ENCODE measurements at places on chromosomes 13 and 19.

- no peak for DNase-seq
Observed at GRCh38 chr13:64457976-64458375, 2772.2 kb downstream of the PCDH9 start.

- DNase-seq: no peak
Observed at GRCh38 chr19:17954401-17954800, 12.5 kb upstream of the KCNN1 start.

DNA sequence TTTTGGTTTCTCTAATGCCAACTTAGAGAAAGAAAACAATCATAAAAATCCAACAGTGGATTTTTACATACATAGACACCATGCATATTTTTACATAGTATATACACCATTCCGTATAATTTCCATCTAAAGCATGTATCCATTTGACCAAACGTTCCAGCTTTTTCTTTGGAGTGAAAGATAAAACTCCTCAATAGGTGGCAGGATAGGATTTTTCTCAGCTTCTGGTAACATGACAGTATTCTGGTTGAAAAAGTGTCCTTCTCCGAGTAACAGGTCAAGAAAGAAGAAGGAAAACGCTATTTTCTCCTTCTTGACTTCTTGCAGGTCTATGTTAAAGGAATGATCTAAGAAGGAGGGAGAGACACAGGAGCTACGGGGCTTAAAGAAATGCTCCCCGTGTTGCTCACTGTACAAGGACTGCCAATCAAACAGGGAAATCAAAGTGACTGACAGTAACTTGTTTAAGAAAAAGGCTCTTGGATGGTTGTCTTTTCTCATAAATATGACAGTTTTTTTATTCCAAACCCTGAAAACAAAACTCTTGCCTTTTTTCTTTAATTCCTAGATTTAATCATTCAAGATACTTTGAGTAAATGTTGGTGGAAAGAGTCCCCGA is 11.5 kb downstream of the FLT1 start:
- DNase-seq: no peak

GRCh38 chr19:677201-677600 is 1.0 kb downstream of the FSTL3 start:
- no peak for DNase-seq

DNA sequence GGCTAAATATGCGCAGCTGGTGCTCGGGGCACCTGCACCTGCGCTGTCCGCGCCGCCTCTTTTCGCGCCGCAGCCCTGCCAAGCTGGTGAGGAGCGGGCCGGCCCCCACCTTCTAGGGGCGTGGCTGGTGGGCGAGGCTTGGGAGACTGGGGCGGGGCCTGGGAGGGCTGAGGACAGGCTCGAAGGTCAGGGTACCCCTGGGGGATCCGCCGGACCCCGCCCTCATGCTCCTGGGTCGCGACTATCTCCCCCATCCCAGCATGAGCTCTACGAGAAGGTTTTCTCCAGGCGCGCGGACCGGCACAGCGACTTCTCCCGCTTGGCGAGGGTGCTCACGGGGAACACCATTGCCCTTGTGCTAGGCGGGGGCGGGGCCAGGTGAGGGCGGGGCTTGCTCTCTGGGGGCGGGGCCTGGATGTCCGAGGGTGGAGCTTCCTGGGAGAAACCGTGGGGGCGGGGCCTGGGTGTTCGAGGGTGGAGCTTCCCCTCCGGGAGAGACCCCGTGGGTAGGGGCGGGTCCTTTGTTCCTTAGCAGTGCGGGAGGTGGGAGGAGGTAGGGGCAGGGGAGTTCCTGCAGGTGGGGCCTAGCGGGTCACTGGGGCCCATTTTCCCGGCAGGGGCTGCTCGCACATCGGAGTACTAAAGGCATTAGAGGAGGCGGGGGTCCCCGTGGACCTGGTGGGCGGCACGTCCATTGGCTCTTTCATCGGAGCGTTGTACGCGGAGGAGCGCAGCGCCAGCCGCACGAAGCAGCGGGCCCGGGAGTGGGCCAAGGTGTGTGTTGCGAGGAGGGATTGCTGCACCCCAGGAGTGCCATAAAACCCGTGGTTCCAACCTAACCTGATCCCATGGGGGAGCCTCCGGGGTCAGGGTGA is 19.7 kb downstream of the PNPLA6 start:
- DNase-seq: no peak

DNA sequence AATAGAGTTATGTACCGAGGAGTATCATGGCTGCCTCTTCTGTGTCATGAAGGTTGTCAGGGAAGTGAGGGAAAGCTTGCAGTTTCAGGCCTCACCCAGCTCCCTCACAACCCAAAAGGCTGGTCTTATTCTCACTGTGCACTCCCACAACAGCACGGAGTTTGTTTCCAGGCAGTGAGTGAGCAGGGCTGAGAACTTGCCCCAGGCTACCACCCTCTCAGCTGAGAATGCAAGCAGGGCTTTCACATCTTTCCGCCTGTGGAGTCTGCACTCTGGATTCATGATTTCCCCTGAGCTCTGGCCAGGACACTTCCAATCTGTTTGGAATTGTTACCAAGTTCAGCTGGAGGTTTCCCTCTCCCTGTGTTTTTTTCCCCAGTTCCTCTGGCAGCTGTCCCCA is 2284.7 kb upstream of the PCDH20 start:
- no peak for DNase-seq

- no peak for DNase-seq
Observed at GRCh38 chr13:73428137-73428536, 369.3 kb downstream of the KLF5 start.

DNA sequence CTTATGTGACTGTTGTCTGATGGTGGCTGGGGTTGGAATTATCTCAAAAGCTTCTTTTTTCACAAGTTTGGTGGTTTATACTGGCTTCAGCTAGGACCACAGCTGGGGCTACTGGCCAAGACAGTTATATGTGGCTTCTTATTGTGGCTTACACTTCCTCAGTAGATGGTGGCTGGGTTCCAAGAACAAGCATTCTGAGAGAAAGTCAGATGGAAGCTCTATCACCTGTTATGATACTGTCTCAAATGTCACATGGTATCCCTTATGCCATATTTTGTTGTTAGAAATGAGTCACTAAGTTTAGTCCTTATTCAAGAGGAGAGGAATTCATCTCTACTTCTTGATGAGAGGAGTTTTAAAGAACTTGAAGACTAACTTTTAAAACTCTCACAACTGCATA is 41.6 kb downstream of the NDFIP2 start:
- no peak for DNase-seq

- DNase-seq: no peak
Observed at GRCh38 chr13:65275838-65276630, 1954.1 kb downstream of the PCDH9 start.

DNA sequence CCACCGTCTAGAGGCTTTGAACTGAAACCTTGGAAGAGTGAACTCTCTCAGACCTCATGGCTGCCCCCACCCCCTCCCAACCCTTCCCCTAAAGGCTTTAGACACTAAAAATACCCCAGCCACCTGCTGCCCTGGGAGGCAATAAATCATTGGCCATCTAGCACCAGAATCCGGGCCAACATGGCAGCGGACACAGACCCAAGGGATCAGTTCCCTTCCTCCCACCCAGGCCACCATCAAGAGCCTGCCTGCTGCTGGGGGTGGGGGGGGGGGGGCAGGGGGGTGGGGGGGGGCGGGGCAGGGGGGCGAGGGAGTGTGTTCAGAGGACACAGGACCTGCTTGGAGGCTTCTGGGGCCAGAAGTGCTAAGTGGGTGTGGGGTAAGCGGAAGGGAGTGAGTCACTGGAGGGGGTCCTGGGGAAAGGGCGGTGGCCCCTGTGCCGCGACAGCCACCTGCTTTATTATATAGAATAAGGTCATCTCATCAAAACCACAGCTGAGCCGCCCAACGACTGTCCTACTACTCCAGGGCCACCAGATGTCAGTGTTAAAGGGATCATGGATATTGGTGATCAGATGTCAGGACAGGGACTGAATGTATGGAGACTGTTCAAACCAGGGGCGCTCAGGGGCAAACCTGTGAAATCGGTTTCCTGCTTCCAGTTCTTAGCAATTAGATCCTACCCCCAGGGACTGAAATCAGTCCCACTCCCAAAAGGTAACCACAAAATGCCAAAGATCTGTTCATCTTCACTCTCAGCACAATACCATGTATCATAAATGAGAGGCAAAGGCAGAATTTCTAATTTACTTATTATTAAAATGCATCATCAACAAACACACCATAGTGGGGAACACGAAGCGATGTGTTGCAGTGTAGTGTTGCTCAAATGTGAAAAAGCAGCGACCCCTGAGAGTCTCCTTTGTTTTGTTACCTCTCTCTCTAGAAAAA is 24.3 kb downstream of the ARL11 start:
- DNase-seq: peak; percentile 72

GRCh38 chr13:24203273-24203672 is 42.8 kb downstream of the SPATA13 start:
- no peak for DNase-seq

DNA sequence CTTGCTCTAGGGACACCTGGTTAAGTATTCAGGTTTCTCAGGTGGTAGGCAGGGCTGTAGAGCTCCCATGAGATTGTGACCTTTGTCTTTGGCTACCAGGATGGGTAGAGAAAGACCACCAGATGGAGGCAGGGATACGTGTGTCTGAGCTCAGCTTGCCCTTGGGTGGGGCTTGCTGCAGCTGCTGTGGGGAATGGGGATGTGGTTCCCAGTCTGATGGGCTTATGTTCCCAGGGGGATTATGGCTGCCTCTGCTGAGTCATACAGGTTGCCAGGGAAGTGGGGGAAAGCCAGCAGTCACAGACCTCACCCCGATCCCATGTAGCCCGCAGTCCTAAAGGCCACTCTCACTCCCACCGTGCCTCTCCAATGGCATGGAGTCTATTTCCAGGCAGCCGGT is 659.9 kb upstream of the KLF12 start:
- no peak for DNase-seq

DNA sequence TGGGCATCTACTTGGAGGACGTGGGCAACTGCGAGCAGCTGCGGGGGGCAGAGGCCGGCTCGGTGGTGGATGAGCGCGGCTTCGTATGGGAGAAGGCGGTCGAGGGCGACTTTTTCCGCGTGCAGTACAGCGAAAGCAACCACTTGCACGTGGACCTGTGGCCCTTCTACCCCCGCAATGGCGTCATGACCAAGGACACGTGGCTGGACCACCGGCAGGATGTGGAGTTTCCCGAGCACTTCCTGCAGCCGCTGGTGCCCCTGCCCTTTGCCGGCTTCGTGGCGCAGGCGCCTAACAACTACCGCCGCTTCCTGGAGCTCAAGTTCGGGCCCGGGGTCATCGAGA is 10.3 kb upstream of the STRN4 start:
- DNase-seq: no peak

GRCh38 chr19:36605877-36606478 is 865 bp downstream of the ZNF382 start:
- DNase-seq: no peak

GRCh38 chr13:50693727-50694126 is 149.8 kb downstream of the DLEU7 start:
- DNase-seq: peak; percentile 62

GRCh38 chr19:21587549-21587948 is 82.1 kb downstream of the ZNF429 start:
- no peak for DNase-seq

DNA sequence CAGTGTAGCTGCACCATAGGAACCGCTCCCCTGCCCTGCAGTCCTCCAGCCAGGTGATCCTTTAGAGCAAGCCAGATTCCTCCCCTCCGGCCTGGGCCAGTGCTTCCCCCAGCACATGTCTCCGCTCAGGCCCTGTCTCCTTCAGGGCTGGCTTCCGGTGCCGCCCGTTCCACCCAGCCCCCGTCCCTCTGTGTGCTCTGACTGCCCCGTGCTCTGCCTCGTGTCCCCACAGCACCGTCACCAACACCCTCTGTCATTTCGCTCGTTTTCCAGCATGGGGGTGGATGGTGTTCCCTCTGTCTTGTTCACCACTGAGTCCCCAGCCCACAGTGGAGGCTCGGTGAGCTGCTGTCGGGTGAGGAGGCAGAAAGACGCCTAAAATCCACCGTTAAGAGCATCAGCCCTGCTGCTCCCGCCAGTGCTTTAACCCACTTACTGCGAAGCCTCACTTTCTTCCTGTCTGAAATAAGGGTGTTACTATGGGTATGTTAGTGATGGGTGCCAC is 54.5 kb downstream of the TSSK6 start:
- peak; percentile 50 for DNase-seq

- no peak for DNase-seq
Observed at GRCh38 chr19:13463296-13463695, 43.0 kb downstream of the CACNA1A start.
